Activated CD8-positive, alpha-beta memory T cell treated with anti-CD3 and anti-CD28 coated beads for 4 hours (primary cell): ENCODE measurements at places on chromosomes 6 and 20.

GRCh38 chr20:57856658-57857057, 146.8 kb upstream of the PMEPA1 start:
- no peak for DNase-seq

DNA sequence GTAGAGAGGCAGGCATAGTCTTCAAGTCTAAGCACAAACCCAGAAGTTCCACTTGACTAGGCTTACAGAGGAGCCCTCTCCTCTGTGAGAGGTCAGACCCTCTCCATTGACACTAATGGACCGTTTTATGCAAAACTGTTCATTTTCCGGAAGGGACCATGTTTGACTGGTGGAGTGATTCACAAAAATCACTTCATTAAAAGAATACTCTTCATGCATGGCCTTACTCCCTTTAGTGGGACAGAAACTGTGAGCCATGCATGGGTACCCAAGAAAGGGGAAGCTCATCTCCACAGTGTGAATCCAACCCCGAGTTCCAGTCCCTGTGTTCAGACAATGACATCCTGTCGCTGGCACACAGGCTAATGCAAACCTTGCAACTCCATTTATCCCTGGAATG, 63.2 kb downstream of the OLIG3 start:
- DNase-seq = no peak

- DNase-seq = no peak
These were observed 2.4 kb downstream of the SIGLEC1 start for GRCh38 chr20:3710011-3710466.

GRCh38 chr6:22145823-22146677, 150.8 kb downstream of the PRL start:
- DNase-seq = no peak

DNA sequence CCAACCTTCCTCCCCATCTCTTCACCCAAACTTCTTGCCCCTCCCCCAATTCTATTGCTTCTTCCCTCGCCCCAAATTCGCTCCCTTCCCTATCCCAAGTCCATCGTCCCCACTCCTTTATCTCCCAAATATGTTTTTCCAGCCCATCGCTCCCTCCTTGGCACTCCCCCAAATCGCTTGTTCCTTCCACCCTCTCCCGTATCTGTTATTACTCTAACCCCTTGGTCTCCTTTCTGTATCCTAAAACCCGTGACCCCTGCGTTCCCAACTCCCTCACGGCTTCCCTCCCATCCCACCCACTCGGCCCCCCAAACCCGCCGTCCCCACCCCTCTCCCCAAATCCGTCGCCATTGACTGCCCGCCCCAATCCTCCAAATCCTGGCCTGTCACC, 584 bp downstream of the MTCH1 start:
- no peak for DNase-seq

- no peak for DNase-seq
These were observed 66.8 kb downstream of the FBXO5 start for GRCh38 chr6:152916035-152916434.
